ENCODE measurements at places on chromosomes 2 and 18. TPM values are rescaled to one million over a fixed set of nuclear protein-coding genes. Genes with fewer than 3 reads are reported as not detected.

Gene IRS1
- total RNA-seq = 4.4 TPM

Gene SPAG16
- 15.2 TPM for total RNA-seq

DNA sequence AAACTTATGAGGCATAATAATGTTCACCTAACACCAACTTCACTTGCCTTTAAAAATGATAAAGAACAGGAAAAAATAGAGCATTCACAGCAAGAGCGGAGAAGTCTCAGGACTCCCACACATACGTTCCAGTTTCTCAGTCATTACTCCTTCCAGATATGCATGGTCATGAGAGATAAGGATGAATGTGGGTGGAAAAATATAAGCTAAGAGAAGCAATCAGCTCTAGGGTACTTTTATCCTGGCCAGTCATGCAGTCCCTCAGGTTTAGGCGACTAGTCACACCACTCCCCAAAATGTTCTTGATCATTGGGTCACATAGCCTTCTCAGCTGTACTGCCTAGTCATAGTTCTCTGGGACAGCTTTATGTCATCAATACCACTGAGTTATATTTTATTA is 29.2 kb upstream of the CCDC178 start:
- no peaks in the 10 kb centered on the region for H3K27me3 ChIP-seq
- H3K27ac ChIP-seq = no peak overlapping the region
- H3K4me3 ChIP-seq = no peak overlapping the region
- H3K4me1 ChIP-seq = no peaks in the 10 kb centered on the region
- DNase-seq = no peak

GRCh38 chr2:126908721-126909177 is 10.1 kb downstream of the TEX51 start:
- H3K4me3 ChIP-seq = no peak overlapping the region
- no peak for DNase-seq
- H3K27ac ChIP-seq = no peak overlapping the region
- H3K36me3 ChIP-seq = no peaks in the 10 kb centered on the region

DNA sequence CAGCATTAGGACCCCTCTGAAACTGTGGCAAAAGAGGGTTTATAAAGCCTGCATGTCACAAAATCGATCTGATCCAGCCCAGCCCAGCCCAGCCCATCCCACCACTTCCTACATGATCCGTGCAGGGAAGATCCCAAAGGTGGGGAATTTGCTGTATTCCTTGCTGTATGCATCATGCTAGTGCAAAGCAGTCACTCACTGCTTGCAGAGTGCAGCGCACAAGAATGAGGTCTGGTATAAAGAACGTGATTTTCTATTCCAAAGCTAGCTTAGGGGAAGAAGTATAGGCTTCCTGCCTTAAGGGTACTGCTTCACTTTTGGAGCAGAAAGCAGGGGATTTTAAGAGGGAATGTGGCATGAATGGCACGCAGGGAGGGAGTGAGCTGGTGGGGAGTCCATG is 18.9 kb upstream of the SERPINB11 start:
- no peak overlapping the region for H3K4me3 ChIP-seq
- H3K27me3 ChIP-seq = peaks cover 3% of the 10 kb centered on the region
- H3K4me1 ChIP-seq = peaks cover 5% of the 10 kb centered on the region
- no peaks in the 10 kb centered on the region for H3K36me3 ChIP-seq
- H3K27ac ChIP-seq = no peak overlapping the region

DNA sequence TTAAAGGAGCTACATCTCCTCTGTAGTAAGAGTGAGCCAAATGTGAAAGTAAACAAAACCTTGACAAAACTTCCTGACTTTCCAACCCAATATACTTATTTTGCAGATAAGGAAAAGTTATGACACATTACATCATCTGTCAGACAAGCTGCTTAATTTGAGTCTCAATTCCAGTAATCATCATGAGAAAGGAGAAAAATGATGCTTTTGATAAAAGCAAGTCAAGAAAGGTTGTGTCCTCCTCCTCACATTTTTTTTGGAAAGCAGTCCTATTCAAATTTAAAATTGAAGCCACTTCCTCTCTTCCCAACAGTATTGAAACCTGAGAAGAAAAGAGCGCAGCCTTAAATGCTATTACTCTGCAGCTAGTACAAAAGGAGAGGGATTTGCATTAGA is 519.6 kb downstream of the LRP1B start:
- H3K27me3 ChIP-seq = no peaks in the 10 kb centered on the region
- no peak overlapping the region for H3K27ac ChIP-seq
- H3K36me3 ChIP-seq = no peaks in the 10 kb centered on the region
- no peaks in the 10 kb centered on the region for H3K4me1 ChIP-seq

DNA sequence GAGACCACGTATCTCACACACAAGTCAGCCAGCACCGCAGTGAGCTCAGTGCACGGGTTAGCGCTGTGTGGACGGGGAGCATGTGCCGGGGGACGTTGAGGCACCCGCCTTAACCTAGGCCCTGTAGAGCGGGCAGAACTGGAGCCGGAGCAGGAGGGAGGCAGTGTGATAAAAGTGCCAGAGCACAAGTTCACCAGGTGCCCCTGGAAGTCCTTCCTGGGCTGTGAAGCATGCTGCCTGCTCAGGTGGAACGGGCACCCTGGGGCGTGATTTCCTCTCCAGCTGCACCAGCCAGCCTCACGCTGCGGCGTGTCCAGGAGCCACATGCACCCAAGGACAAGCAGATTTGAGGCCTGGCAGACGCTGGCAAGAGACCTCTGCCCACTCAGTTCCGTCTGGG is 50.3 kb downstream of the ITGB1BP1 start:
- H3K4me1 ChIP-seq = no peaks in the 10 kb centered on the region
- DNase-seq = no peak
- no peaks in the 10 kb centered on the region for H3K36me3 ChIP-seq

- H3K27me3 ChIP-seq = no peaks in the 10 kb centered on the region
- no peak overlapping the region for H3K4me3 ChIP-seq
- no peaks in the 10 kb centered on the region for H3K4me1 ChIP-seq
- no peak for DNase-seq
- H3K36me3 ChIP-seq = no peaks in the 10 kb centered on the region
Observed at GRCh38 chr2:21599417-21599816, 475.6 kb downstream of the TDRD15 start.

DNA sequence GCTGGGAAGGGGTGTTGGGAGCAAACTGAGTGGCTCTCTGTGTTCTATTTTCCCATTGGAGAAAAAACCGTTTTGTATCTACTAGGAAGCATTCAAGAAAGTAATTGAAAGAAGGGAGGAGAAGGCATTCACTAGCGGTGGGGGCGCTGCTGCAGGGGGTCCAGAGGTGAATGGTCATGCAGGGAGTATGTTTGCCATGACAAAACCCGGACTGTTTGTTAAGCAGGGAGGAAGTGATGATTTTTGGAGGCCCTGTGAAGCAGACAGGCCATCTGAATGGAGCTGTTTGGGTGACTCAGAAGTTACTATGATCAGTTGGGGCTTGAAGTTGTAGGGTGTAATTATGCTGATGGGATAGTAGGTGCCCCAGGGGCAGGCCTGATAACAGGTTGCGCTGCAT is 7.0 kb downstream of the TAF4B start:
- no peaks in the 10 kb centered on the region for H3K27me3 ChIP-seq
- H3K27ac ChIP-seq = no peak overlapping the region
- no peak overlapping the region for H3K4me3 ChIP-seq
- H3K4me1 ChIP-seq = peaks cover 8% of the 10 kb centered on the region
- no peaks in the 10 kb centered on the region for H3K36me3 ChIP-seq
- DNase-seq = no peak

GRCh38 chr2:219327719-219328118 is 4.8 kb downstream of the RESP18 start:
- H3K27ac ChIP-seq = no peak overlapping the region
- H3K4me3 ChIP-seq = no peak overlapping the region
- no peak for DNase-seq
- no peaks in the 10 kb centered on the region for H3K36me3 ChIP-seq
- no peaks in the 10 kb centered on the region for H3K4me1 ChIP-seq
- peaks cover 6% of the 10 kb centered on the region for H3K27me3 ChIP-seq

Measured in pancreas (tissue), 10 donors.